Left cardiac atrium (tissue), 4 donors: ENCODE measurements at places on chromosomes 5 and 9.

DNA sequence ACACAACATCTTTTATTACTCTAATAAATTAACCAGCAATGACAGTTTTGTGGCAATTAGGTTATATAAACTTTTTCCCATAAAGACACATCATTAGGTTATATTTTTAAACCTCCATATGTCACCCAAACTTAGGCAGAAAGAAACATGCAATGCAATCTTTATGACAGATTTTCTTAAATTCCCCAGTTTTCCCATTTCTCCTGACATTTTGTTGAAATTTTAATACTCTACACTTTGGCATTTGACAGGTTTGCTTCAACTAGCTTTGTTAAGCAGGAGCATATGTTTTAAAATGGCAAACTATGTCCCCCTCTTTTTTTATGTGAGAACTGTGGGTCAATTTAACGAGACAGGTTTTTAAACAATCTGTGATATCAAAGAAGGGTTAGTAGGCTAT is 155.5 kb downstream of the GABRB2 start:
- no peak for DNase-seq

DNA sequence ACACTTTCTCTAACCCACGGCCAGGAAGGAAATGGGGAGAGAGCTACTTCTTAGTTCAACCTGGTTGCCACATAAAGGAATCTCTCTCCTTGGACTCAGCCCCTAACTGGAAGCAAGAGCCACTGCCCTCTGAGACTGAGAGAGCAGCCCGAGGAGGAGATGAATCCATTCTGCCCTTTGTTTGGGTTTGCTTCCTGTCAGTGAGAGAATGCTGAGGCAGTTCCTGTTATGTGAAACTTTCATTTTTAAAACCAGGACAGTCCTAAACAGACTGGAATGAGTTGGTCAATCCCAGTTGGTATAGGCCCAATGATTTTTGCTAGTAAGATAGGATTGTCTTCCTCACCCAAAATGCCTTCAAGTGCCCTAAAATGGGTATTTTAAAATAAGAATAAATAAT is 205.1 kb downstream of the NTRK2 start:
- DNase-seq = no peak

DNA sequence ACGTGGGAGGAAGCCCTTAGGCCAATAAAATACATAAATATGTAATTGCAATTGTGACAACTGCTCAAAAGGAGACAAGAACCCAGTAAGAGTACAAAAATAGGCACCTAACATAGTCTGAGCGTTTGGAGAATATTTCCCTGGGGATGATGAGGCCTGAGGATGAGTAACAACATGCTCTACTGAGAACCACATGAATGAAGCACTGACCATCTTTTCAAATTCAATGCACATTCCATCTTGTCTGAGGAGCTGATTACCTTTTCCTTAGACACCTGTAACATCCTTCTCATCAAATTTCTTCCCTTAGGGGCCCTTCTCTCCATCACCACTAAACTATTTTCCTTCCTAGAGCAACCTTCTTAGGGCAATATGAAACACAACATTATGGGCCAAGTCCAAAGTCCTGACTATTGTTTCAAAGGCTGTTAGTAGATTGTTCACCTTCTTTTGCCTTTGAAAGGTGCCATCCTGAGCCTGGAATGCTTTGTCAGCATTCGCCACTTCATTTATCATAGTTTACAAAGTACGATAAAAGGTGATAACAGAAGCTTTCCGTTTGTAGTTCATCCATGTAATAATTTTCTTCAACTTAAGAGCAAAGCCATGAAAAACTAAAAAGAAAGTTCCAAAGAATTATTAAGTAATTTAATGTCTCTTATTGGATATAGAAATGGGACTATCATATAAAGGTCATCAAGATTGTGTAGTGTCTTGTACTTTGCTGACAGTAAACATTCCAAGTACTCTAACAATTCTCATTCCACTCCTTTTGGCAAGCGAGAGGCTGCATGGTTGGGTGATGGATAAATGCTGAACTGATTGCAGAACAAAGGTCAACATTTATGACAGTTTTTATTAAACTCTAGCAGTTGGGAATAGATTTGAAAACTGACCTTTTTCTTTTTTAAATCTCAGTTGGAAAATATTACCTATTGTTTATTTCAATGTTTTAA is 471.3 kb downstream of the PDE4D start:
- DNase-seq = no peak

DNA sequence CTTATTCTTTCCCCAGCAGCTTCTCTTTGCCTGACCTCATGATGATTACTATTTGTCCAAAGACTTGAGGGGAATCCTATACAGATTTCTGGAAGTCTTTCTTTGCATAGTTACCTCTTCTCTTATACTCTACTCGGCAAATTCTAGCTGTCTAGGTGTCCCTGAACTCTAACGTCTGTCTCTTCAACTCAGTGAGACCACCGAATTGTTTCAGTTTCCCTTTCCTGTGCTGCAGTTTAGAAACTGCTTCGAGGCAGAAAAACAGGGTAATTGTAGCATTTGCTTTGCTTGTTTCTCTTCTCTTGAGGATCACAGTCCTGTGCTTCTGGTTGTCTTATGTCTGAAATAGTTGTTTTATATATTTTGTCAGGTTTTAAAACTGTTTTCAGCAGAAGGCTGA is 14.8 kb downstream of the LVRN start:
- DNase-seq = no peak

- DNase-seq = no peak
These were observed 497.4 kb upstream of the CCNG1 start for GRCh38 chr5:162939991-162940390.

GRCh38 chr5:68170826-68171558 is 44.6 kb upstream of the PIK3R1 start:
- peak; percentile 71 for DNase-seq

GRCh38 chr5:106443746-106444145 is 1227.0 kb downstream of the EFNA5 start:
- no peak for DNase-seq

- DNase-seq = no peak
These were observed 303.0 kb downstream of the PARP8 start for GRCh38 chr5:50969151-50970031.

DNA sequence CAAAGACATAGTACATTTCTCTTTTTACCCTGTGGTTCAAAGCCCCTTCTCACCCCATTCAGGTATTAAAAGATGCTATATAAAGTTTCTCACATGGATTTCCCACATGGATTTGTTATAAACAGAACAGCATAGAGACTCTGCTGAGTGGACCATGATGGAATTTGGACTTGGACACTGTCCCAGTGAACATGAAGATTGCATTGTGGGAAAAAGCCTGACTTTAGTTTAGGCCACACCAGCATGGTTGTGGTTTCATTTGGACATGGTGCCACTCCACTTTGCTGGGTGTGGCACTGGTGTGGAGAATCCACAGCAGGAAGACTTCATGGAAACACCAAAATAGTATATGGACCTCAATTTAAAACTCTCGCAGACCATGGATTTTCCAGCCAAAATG is 124.6 kb downstream of the ARHGAP26 start:
- no peak for DNase-seq

DNA sequence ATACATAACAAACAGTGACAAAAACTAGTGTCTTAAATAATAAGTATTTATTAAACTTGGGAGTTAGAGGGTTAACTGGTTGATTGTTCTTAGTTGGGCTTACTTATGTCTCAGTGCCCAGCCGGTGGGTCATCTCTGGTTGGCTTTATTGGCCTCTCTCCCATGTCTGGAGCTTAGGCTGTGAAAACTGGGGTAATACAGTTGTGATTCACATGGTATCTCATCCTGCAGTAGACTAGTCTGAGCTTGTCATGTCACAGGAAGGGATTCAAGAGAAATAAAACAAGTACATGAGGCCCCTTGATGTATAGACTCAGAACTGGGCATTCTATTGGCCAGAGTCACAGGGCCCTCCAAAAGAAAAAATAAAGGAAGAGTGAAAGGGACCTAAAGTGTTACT is 466.4 kb upstream of the SMC2 start:
- DNase-seq = no peak

DNA sequence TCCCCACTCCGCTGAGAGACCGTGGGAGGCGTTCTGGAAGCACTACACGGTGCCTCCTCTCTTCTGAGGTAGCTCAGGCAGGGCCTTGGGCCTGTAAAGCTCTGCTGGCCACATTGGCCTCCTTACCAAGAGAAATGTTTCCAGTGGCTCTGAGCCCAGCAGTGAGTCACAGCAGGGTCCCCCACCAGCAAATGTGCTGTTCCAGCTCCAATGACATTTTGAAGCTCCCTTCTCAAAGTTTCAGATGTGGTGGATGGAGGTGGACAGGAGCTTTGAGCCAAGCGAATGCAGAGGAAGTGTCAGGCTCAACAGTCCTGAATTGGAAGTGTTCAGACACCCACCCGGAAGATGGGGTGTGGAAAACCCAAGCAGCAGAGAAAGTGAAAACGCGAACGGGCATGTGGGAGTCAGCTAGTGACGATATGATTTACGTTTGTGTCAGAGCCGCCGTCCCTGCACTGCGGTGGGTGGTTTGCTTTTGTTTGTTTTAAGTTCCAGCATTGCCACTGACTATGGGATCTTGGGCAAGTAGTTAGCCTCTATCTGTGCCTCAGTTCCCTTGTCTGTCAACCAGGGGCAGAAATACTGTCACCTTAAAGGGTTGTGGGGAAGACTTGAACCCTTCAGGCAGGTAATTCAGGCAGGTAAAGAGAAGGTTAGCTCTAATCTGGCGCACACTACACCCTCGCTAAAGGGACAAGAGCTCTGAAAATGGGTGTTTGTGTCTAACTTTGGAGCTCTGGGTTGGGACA is 38.2 kb downstream of the C5orf15 start:
- peak; percentile 54 for DNase-seq

DNA sequence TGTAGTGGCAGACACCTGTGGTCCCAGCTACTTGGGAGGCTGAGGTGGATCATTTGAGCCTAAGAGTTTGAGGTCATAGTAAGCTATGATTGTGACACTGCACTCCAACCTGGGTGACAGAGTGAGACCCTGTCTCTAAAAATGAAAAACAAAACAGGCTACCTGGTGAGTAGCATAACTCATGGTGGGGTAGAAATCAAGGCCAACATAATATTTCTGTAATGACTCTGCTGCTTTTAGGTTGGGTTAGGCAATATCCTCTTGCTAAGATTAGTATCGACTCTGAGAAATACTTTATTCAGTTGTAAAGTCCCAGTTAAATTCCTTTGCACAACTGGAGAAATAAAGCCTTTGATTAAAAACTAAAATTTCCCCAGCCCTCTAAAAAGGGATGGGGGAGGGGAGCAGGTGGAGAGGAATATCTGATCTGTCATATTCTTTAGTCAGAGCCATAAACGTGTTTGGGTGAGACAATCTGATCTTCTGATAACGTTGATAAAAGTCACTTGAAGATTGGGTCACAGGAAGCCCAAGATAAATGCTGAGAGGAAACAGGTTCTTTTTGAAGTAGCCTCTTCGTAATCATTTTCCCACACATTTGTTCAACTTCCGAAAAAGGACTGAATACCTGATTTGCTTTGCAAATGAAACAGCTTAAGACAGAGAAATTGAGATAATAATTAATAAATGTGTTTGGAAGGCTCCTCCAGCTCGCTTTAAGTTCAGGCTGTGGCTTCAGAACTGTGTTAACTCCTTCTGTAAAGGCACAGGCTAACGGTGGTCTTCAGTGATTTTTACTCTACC is 14.9 kb downstream of the IL4 start:
- DNase-seq = no peak

DNA sequence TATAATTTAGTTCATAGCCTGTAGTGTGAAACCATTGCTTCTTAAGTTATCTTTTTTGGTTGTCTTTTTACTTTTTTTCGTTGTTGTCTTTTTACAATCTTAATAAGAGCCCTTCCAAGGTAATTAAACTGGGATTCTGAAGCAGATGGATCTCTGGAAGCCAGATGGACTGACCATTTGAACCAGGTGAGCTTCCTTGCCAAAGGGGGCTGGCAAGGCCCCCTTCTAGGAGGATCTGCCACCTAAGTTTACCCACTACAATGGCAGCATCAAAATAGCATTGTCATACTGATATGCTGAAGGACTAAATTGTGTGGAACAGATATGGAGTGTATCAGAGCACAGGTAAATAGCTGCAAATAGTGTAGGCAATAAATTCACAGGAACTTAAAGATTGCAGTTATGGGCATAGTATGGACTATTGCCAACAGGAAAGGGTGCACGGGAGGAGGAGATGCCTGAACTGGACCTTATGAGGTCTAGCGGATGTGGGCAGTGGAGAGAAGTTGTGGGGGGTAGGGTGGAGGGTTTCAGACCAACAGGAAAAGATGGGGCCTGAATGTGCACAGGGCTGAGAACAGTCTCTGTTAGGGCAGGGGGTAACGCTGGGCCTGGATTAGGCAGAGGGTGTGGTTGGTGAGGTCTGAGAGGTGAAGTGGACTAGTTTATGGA is 61.5 kb upstream of the CTXN3 start:
- no peak for DNase-seq

- DNase-seq = peak; percentile 66
These were observed 11.3 kb downstream of the MYOZ3 start for GRCh38 chr5:150672237-150672883.

DNA sequence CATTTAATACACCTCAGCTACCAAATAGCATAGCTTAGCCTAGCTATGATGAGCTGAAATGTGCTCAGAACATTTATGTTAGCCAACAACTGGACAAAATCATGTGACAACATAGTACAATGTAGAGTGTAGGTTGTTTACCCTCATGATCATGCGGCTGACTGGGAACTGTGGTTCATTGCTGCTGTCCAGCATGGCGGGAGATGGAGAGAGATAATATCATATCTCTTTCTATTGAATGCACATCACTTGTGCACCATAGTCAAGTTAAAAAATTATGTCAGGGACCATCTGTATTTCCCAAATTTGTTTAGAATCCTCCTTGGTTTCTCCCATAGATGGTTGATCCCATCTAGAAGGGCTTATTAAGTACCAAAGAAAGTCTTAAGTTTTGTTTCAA is 151.1 kb upstream of the ELL2 start:
- no peak for DNase-seq

DNA sequence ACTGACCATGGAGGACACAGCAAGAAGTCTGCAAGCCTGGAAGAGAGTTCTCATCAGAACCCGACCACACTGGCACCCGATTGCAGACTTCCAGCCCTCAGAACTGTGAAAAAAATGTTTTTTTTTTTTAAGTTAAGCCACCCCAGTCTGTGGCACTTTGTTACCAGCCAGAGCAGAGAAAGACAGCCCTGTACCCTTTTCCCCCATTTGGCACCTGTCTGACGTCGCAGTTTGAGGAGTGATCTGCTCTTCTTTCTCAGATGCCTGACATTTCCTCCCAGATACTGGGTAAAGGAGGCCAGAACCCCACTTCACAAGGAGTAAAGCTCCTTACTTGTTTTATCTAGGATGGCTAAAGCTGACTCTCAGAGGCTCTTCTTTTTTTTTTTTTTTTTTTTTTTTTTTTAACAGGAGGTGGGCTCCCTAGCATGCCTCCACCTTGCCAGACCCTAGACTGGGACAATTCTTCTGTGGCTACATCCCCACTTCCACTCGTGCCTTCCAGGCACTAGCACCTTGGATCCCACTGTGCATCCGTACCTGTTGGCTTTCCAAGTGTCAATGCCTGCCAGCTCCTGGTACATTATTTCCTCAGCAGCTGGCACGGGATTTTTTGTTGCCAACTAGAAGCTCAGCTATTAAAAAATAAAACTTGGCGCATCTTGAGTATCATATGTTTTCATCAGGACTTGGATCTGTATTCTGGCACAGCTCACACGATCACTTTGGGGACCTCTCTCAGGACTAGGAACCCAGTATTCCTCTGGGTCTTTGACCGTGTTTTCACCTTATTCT is 14.4 kb downstream of the CAMK4 start:
- no peak for DNase-seq

GRCh38 chr5:139588962-139589361 is 27.8 kb downstream of the UBE2D2 start:
- no peak for DNase-seq
